Mucosa of descending colon (tissue), 3 donors: ENCODE measurements at places on chromosomes 11 and 22. TPM values are rescaled to one million over a fixed set of nuclear protein-coding genes. Genes with fewer than 3 reads are reported as not detected.

GRCh38 chr11:17275400-17276235, 921 bp upstream of the NUCB2 start:
- DNase-seq, result no peak

DNA sequence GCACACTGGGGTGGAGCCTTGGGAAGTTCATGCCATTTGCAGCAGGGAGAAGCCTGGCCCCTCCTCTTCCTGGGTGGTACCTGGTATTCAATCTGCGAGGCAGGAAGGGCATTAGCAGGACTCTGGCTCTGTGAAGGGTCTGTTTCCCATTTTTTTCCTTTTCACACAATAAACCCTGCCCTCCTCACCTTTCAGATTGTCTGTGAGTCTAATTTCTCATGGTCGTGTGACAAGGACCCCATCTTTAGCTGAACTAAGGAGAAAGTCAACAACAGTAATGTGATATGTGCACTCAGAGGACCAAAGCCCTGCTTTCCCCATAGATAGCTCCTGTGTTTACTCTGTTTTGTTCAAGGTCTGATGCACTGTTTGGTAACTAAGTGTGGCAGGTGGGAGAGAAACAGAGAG, 26.6 kb upstream of the CASP4 start:
- DNase-seq, result no peak

GRCh38 chr11:17917556-17917955, 95.3 kb downstream of the SERGEF start:
- DNase-seq, result no peak

- no peak for DNase-seq
These were observed 8.6 kb upstream of the TPP1 start for GRCh38 chr11:6627762-6628241.

- DNase-seq, result no peak
These were observed 24.9 kb downstream of the WNT11 start for GRCh38 chr11:76181371-76181770.

DNA sequence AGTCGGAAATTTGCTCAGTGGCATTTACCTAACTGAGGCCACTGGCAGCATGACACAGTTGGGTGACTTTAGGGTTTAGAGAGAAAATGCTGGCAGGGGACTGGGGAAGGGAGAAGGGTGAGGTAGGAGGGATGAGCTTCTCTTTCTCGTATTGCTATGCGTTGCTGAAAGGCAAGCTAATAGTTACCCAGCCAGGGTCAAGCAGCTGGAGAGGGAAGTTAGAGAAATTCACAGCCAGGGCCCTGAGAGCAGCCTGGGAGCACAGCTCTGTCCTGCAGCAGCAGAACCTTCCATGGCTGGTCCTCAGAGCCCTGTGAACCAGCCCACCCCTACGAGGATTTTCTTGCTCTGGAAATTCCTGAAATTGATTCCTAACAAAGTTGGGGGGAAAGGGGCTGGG, 679.6 kb downstream of the NTM start:
- no peak for DNase-seq

GRCh38 chr11:65562788-65563187, 4.6 kb upstream of the LTBP3 start:
- no peak for DNase-seq

DNA sequence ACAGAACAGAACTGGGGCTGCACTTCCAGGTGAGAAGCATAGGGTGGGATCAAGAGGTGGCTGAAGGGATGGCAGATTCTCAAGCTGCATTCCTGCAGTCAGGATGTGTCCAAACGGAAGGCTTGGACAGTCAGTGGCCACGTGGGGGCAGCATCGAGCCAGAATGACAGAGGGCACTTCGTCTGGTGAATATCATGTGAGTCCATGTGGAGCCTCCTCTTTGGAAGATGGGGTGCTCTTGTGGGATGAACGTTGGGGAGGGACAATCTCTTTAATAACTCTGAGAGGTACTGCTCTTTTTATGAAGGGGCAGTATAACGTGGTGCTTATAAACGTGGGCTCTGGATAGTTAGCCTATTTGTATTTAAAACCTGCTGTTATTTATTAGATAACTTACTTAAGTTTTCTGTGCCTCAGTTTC, 154.9 kb upstream of the NAV2 start:
- peak; percentile 89 for DNase-seq

DNA sequence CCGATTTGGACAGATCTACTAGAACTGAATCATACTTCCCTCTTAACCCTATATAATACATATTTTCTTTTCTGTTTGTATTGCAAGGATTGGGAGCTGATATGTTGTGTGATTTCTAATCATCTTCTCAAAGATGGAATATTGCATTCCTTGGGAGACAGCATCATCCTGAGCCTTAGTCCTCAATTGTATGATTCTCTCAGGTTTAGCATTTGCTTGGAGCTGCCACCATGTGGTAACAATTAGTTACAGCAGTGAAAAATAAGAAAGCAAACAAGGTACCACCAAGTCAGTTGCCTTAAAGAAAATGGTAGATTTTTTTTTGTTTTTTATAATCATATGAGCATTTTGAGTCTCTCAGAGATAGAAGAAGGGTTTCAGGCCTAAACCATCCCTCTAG, 11.9 kb downstream of the SNX19 start:
- DNase-seq, result no peak

DNA sequence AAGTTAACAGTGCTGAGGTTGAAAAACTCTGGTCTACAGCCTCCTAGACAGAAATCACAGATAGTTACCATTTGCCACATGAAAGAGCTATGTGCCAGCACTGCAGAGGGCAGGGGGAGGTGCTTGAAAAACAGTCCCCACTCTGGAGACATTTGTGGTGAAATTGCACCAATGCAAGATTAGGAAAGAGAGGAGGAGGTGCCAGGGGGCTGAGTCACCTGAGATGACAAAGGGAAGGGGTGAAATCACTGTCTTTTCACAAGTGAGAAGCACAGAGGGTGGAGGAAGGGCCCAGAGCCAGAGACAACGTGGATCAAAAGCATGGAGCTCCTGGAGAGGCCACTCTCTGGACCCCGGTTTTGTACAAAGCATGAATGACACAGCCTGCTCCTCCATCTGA, 196.3 kb downstream of the BUD13 start:
- no peak for DNase-seq

GRCh38 chr11:83006877-83007330, 64.8 kb downstream of the RAB30 start:
- DNase-seq, result no peak

GRCh38 chr22:44505796-44506354, 7.8 kb upstream of the RTL6 start:
- no peak for DNase-seq

DNA sequence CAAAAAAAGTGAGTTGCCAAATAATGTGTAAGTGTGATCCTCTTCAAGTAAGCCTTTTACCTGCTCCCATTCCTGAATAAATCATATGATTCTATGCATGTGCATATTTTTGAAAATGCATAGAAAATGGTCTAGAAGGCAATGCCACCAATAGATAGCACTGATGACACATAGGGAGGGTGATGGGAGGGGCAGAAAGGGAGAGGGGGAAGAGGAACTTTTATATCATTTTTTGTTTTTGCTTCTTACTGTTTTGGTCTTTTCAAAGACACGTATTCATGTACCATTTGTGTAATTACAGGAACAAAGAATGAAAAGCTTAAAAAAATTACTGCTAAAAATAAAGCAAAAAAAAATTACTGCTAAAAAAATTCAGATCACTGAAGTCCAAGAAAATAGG, 60.8 kb downstream of the C11orf58 start:
- no peak for DNase-seq

GRCh38 chr11:131638889-131639288, 268.5 kb downstream of the NTM start:
- DNase-seq, result no peak

- DNase-seq, result no peak
These were observed 21.6 kb downstream of the MAFF start for GRCh38 chr22:38223289-38223960.

- no peak for DNase-seq
These were observed 5.1 kb downstream of the CABIN1 start for GRCh38 chr22:24016156-24016555.

- no peak for DNase-seq
These were observed 12.7 kb upstream of the MYO18B start for GRCh38 chr22:25729016-25729995.

- no peak for DNase-seq
These were observed 428.1 kb downstream of the OPCML start for GRCh38 chr11:133104009-133104744.

GRCh38 chr11:22543261-22543660, 82.4 kb downstream of the FANCF start:
- no peak for DNase-seq

- no peak for DNase-seq
These were observed 6.5 kb upstream of the RBM14 start for GRCh38 chr11:66609721-66610617.

GRCh38 chr11:34960277-34960676, 43.9 kb downstream of the PDHX start:
- no peak for DNase-seq

DNA sequence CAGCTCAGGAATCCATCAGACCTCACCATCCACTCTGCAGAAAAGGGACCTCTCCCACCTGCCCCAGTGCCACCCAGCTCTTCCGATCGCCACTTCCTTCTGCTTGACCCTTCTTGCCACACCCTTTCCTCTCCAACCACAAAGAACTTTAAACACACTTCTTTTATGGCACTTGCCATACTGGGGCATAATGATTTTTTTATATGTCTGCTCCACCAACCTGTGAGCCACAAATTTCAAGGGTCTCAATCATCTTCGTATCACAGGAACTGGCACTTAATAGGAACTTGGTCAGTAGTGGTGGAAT, 11.7 kb upstream of the MYH9 start:
- DNase-seq, result no peak

DNA sequence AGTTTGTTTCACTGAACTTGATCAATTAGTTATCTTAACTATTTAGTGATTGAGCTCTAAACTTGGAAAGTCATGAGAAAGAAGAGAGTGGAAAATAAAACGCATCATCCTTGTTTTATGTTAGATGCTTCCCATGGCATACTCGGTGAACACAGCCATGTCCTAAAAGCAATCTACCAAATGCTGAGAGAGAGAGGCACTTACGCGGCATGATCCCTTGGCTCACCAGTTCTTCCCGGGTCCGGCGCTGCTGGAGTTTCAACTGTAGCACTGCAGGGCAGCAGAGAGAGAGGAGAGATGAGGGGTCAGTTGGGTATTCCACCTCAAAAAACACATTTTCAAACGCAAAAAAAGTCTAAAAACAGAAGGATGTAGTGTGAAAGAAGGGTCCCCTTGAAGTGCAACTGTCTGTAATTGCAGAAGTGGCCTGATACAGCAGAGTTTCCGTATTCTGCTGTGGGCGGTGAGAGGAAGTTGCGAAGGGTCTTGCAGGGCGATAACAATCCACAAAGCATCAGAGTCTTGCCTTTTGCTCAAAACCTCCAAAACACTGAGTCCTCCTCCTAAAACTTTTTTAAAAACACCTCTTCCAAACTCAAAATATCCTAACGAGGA, 92.7 kb downstream of the SGSM3 start:
- DNase-seq, result peak; percentile 34

The KRTAP5-10 gene
- 0.34 TPM for total RNA-seq

The LGALS12 gene
- 0.32 TPM for total RNA-seq

The OR51I1 gene
- not detected for total RNA-seq

The TUB gene
- 10.4 TPM for total RNA-seq

The TUBA8 gene
- 4.7 TPM for total RNA-seq

The HEPN1 gene
- total RNA-seq, result not detected

The ABTB2 gene
- total RNA-seq, result 12.8 TPM

The SEPTIN3 gene
- total RNA-seq, result 1.6 TPM

The MRGPRE gene
- not detected for total RNA-seq

The APOBEC3C gene
- 23.1 TPM for total RNA-seq

The ALKBH3 gene
- total RNA-seq, result 18.9 TPM

The AMPD3 gene
- 10.6 TPM for total RNA-seq

The CD248 gene
- 4.5 TPM for total RNA-seq

The MS4A3 gene
- total RNA-seq, result not detected

The NRGN gene
- 2.0 TPM for total RNA-seq

The TMEM45B gene
- 278 TPM for total RNA-seq

The TMA7B gene
- total RNA-seq, result 0.51 TPM

The UCP2 gene
- total RNA-seq, result 61.3 TPM
